Stimulated activated CD4-positive, alpha-beta T cell treated with anti-CD3 and anti-CD28 coated beads, Interleukin-15, amount 100 ng/mL, for 24 hours (primary cell): ENCODE measurements at places on chromosomes 11 and 22.

DNA sequence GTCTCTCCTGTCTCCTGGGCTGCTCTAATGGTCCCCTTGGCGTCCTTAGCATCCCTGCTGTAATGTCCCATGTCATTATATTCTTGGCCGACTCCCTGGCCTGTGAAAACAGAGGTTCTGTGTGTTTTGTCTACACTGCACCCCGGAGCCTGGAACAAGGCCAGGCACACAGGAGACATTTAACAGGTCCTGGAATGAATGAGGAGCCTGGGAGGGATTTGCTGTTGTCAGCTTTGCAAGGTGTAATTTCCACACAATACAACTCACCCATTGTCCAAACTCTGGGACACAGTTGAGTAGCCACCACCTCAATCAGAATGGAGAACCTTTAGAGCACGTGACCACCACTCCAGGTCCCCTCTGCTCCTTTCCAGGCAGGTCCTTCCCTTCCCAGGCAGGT lies 14.9 kb upstream of the PDGFB start:
- DNase-seq, result no peak

DNA sequence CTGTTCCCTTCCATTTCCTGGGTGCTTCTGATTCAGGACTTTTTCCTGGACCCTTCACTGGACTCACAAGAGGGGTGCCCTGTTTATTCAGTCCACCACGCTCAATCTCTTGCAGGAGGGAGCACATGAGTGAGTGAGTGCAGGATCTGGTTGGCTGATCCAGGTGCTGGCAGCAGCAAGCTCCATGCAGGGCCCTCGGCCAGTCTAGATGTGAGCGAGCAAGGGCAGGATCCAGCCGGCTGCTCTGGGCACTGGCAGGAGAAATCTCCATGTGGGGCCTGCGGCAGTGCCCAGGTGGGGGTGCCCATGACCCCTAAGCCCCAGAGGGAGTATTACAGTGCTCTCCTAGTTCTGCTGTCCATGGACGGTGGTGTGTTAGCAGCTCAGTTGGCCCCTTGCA lies 11.5 kb upstream of the FOLR3 start:
- no peak for DNase-seq

GRCh38 chr22:31082606-31083376 lies 1.7 kb downstream of the SMTN start:
- peak; percentile 80 for DNase-seq

DNA sequence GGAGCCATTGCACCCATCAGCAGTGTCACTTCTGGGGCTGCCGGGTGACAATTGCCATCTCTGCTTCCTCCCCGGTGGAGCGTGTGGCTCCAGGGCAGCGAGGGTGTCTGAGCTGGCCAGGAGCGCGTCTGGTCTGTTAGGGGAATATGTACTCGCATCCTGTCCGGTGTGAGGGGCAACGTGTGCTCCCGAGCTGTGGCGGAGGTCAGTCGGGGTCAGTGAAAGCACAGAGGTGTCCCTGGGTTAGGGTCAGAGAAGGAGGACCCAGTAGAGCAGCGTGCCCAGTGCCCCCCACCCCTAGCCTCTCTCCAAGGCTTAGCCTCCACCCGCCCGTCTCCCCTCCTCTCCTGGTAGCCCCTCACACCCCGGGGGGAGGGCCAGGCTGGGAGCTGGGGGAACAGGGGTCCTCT lies 1.5 kb downstream of the CLCF1 start:
- DNase-seq, result no peak
